ENCODE measurements at places on chromosomes 4 and X.

DNA sequence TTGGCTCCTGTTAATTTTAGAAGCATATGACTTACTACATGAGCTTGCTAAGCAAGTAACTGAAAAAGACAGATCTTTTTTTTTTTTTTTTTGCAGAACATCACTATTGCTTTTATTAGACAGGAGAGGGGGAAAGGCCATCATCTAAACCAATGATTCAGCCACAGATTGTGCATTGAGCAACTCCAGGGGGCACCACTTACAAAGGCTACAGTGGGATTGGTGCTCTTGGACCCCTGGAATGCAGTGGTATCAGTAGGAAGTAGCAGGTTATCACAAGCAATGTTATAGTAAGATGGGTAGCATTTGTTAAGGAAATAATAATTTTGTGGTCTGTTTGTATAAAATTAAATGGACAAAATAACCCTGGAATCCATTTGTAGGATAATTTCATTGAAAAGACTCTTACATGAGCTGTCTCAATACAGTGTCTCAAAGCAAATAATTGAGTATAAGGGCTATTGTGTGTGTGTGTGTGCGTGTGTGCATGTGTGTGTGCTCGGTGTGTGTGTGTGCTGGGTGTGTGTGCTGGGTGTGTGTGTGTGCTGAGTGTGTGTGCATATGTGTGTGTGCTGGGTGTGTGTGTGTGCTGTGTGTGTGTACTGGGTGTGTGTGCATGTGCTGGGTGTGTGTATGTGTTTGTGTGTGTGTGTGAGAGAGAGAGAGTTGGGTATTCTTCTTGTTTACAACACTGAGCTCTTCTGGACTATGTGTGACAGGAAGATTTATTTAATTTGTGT lies 296.3 kb downstream of the PCDH7 start:
- no peak for DNase-seq

DNA sequence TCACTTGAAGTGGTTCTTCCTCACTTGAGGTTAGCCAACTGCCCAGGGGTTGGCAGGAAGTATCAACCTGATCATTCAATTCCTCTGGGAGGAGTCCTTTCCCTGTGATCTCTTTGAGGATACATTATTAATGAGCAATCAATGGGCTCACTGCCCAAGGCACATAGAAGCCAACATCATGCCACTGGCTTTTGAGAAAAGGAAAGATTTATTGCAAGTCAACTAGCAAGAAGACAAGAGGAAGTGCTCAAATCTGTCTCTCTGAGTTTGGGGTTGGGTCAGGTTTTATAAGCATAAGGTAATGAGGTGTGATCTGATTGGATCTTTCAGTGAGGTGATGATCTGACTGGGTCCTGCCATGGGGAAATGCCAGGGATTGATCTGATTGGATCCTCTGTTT lies 39.6 kb downstream of the FGFBP1 start:
- no peak for DNase-seq

DNA sequence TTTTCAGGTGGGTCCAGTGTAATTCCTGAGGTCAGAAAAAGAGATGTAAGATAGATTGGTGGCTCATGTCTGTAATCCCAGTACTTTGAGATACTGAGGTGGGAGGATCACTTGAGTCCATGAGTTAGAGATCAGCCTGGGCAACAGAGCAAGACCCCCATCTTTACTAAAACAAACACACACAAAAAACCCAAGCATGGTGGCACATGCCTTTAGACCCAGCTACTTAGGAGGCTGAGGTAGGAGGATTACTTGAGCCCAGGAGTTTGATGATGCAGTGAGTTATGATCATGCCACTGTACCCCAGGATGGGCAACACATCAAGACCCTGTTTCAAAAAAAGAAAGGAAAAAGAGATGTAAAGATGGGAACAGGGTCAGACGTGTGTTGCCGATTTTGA lies 857.4 kb upstream of the NDST4 start:
- no peak for DNase-seq

GRCh38 chr4:82248903-82249632 lies 124.7 kb downstream of the HNRNPD start:
- no peak for DNase-seq

- no peak for DNase-seq
Observed at GRCh38 chr4:146155152-146155724, 20.3 kb upstream of the LSM6 start.

GRCh38 chr4:48194971-48195370 lies 60.9 kb upstream of the TXK start:
- no peak for DNase-seq

GRCh38 chr4:114321366-114321765 lies 277.2 kb upstream of the UGT8 start:
- no peak for DNase-seq

- no peak for DNase-seq
Observed at GRCh38 chrX:17370191-17370590, 4.8 kb upstream of the NHS start.

DNA sequence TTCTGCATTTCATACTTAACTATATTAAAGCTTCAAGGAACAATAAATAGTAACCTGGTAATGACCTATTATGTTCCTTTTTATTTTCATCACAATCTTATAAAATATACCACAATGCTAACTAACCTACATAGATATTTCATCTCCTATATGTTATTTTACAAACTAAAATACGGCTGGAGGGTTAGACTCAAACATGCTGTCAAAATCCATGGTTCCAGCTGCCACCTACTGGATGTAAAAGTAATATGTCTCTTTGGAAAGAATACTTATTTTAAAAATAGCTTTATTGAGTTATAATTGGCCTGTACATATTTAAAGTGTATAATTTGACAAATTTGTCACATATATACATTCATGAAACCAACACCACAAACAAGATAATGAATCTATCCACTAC lies 15.0 kb downstream of the RGN start:
- DNase-seq, result no peak

DNA sequence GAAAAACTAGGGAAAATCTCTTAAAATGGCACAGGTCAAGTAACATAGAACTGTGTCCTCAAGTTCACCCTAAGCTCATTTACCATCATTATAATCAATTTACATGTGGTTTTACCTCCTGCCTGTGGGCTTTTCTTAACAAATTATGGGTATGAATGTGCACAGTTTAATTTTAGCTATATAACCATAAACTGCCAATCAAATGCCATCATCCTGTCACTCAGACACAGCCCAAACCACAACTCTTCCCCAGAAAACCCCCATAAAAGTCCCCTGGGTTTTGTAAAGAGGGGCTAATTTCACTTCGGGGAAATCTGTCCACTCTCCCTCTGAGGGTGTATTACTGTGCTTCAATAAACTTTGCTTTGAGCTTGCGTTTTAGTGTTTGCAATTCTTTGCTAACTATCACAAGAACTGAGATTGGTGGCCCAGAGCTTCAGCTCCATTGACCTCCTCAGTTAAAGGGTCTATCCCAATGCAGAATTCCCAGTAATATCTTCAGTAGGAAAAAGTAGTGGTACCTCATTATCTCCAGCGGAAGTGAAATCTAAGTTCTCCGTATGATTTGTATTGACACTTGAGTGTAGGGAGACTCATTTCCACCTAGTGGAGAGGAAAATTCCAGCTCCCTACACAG lies 394.6 kb downstream of the SPOCK3 start:
- no peak for DNase-seq

- DNase-seq, result no peak
Observed at GRCh38 chr4:186790630-186791029, 67.0 kb upstream of the FAT1 start.

- no peak for DNase-seq
Observed at GRCh38 chrX:19912-20571, 261.1 kb upstream of the PLCXD1 start.

DNA sequence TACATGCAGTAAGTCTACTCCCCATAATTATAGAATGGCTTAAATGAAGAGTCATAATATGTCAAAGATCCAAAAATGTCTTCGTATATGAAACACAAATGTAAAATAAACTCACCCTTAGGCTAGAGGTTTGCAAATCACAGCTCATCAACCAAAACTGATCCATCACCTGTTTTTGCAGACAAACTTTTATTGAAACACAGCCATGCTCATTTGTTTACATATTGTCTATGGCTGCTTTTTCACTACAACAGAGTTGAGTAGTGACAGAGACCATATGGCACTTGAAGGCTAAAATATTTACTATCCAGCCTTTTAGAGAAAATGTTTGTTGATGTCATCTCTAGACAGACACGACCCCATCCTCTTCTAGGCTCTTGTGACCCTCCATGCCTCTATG lies 64.5 kb upstream of the GEMIN8 start:
- no peak for DNase-seq

- DNase-seq, result no peak
Observed at GRCh38 chr4:175787948-175788347, 24.1 kb downstream of the GPM6A start.

GRCh38 chr4:121199742-121200561 lies 35.8 kb upstream of the TNIP3 start:
- no peak for DNase-seq

DNA sequence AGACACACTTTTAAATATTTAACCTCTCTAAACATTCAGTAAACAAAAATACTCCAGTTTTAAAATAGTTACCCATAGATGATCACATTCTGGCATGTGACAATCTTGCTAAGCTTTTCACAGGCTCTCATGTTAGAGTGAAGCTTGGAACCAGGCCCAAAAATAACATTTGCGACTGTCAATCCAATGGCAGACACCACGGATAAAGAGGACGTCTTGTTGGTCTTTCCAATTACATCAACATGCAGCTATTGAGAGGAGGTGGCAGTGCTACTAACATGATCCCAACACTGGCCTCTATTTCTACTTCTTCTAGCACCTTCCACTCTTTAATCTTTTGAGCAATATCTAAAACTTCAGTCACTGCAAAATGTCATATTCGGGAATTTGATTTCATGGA lies 970.8 kb upstream of the TENM3 start:
- no peak for DNase-seq

GRCh38 chrX:71935476-71935875 lies 24.8 kb downstream of the NHSL2 start:
- DNase-seq, result no peak

DNA sequence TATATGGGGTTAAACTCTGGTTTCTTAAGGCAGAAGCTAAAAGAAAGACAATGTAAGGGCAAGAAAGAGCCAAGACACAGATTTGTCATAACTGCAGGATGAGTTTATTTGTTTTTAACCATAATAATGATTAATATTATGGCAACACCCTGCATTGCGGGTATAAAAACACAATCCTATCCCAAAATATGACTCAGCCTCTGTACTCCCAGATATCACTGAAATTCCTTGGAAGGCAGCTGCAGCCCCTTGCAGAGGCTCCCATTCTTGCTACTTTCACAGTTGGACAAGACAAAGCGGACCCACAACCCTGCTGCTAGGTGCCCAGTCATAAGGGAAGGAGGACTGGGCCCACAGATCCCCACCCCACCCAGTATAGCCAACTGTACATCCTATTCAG lies 20.4 kb upstream of the FGF16 start:
- DNase-seq, result no peak

All from SHP77 (cell line).